ENCODE measurements at places on chromosomes 4 and X.

- DNase-seq: no peak
Observed at GRCh38 chrX:118655561-118656246, 71.7 kb upstream of the IL13RA1 start.

GRCh38 chr4:37631551-37631950, 54.6 kb downstream of the RELL1 start:
- no peak for DNase-seq

- no peak for DNase-seq
Observed at GRCh38 chr4:79923281-79923680, 149.7 kb downstream of the ANTXR2 start.

DNA sequence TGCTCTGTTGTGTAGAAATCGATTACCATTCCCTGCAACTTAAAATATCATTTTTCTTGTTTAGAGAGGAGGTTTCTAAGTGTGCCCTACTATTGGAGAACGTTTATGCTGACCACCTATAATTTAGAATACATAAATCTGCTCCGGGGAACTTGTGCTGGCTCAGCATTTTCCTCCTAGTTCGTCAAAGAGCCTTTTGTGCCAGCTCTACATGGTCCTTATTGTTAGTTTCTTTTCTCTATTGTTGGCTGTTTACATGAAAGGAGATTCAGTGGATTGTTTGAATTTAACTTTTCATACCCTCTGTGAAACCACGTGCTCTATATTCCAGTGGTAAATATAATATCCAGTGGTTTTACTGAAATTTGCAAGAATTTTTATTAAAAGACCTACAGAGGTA, 53.4 kb upstream of the ATP8A1 start:
- no peak for DNase-seq

DNA sequence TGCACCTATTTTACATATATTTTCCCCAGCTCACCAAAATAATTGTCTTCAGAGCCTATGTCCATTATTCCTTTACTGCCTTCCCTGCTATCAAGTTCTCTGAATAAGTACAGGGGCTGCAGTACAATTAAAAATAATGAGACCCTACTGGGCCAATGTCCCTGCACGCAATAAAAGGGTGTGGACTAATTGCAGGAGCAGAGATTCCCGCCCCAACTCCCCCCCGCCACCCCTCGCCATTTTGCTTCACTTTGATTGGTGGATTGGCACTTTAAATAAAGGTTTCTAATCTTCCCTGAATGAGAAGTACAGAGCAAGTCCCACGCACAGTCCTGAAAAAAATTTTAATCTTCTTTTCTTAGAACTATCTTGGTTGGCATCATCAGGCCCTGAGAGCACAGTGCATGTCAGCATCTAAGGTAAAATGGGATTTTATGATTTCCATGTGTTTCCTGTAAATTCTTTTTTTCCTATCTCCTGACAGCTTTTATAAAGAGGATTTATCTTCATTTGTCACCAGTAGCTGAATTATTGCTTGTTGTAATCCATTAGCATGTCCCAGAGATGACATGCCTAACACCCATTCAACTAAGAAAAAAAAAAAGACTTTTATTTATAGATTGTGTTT, at the start of gene AMBN:
Gene AMBN, plus strand, starts transcription at position 302 of the 628 bp plus-strand sequence. Its CDS starts 103 bp downstream, at position 405.
- no peak for DNase-seq

Data from thymus (tissue), 14 donors.